ENCODE measurements at places on chromosomes 1 and 21.
A peak's percentile ranks its signal among the peaks of the same experiment; 100 is the strongest.

DNA sequence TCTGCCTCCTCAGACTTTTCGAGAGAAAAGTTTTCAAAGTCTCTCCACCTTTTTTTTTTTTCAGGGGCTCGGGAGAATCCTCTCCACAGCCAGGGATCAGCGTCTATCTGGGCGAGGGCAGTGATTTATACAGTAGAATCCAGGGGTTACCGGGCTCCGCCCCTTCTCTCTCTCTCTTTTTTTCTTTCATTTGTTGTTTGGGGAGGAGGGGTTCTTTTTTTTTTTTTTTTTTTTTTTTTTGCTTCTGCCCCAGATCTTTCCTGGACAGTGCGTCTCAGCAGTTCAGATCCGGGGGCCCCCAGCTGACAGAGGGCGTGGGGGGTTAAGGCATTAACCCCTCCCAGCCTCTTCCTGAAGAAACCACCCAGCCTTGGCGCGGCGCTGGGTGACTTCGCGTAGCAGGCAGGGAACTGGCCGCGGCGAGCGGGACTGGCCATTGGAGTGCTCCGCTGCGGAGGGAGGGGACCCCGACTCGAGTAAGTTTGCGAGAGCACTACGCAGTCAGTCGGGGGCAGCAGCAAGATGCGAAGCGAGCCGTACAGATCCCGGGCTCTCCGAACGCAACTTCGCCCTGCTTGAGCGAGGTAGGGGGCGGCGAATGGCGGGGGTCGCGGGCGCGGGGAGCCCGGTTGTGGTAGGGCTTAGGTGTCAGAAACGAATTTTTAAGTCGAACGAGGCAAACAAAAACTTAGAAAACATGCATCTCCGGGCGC, at the start of gene S1PR1:
S1PR1 (plus strand) TSS at position 504 of the 713 bp plus-strand sequence. CDS start 1,966 bp downstream, outside the sequence.
- DNase-seq: no peak

DNA sequence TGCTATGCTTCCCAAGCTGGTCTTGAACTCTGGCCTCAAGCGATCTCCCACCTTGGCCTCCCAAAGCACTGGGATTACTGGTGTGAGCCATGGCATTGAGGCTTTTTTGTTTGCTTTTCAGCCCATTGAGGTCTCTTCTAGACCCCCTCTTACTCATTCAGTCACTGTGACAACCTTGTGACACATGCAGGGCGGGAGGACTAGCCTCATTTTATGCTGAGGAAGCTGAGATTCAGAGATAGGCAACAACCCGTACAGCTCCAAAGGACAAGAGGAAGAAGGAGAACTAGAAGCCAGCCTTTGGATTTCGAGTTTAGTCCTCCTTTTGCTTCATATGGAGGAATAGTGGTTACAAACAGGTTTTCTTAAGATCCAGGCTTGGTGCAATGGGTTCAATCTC, 83.9 kb upstream of the WDR26 start:
- no peak for DNase-seq

DNA sequence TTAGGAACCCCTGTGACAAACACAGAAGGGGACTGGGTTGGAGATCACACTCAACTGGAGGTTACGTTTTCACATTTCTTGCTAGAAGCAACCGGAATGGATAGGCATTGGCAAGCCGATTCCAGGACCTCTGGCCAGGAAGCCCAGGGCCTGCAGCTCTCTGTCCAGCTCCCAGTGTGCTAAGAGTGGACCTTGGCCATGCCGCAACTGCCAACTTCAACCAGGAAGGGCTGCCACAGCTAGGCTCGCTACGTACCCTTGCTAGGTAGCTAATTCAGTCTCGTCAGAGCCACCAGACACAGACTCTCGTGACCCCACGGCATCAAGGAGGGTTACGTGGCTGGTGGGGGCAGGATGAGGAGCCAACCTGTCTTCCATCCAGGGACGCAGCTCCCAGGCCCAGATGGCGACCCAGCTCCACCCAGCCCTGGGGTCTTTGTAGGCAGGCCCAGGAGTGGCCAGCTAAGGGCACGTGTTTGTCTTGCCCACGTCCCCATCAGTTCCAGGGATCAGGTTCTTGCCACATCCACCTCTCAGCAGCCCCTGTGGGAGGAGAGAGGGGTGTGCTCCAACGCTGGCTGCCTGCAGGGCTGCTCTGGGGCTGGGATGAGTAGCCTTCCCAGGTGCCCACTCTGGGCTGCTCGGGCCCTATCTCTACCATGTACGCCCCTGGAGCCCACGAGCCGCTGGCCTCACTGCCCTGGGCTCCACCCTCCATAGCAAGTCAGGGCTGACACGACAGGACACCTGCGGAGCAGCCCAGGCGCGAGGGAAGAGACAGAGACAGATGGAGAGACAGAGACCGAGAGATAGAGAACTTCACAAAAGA, 39.2 kb downstream of the UBE2G2 start:
- no peak for DNase-seq

DNA sequence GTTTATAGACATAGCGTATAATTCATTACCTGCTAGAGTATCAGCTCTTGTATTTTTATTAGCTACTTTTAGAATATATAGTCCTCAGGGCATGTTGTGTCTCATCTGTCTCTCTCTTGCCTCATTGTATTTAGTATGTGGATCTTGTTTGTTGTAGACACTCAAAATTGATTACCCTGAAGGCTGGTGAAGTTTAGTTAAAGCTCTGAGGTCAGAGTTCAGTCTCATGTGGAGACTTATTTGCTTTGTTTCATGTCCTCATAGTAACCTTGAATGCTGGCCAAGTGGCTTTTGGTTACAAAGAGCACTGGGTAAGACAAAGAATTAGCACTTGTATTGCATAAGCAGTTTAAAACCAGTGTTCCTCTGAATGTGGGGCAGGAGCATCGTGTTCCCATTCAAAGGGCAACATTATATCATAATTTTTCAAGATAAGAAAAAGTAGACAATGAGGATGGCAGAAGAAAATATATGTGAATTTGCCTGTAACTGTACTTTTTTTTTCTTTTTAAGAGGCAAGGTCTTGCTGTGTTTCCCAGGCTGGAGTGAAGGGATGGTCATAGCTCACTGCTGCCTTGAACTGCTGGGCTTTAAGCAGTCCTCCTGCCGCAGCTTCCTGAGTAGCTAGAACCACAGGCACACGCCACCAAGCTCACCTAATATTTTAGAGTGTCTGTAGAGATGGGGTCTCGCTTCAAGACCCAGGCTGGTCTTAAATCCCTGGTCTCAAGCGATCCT, 17.4 kb downstream of the CNST start:
- no peak for DNase-seq

DNA sequence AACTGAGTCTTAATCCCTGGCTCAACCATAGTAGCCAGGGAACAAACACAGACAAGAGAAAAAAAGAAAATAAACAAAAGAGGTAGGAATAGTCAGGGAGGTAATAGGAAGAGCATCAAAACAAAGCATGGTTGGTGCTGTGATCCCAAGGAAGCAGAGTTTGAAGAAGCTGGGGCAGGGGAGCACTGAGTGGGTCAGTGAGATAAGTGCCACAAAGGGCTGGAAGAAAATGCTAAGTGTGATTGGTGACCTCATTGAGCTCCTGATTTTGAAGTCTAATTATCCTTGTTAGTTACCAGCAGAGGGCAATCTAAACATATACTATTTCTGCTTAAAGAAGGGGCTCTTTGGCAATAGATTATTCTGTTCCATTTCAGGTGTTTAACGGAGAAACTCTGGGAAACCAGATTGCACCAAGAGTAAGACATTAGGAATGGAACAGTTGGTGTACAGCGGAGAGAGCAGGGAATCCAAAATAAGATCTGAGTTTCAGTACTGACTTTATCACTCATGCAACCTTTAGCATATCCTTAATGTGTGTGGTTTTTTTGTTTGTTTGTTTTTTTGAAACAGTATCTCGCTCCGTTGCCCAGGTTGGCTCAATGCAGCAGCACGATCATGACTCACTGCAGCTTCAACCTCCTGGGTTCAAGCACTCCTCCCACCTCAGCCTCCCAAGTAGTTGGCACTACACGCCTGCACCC, 30.7 kb upstream of the KIAA1614 start:
- peak; percentile 95 for DNase-seq

- DNase-seq: no peak
Observed at GRCh38 chr1:14745789-14746188, 147.3 kb downstream of the KAZN start.

GRCh38 chr1:162070094-162070748, 730 bp downstream of the NOS1AP start:
- DNase-seq: no peak

DNA sequence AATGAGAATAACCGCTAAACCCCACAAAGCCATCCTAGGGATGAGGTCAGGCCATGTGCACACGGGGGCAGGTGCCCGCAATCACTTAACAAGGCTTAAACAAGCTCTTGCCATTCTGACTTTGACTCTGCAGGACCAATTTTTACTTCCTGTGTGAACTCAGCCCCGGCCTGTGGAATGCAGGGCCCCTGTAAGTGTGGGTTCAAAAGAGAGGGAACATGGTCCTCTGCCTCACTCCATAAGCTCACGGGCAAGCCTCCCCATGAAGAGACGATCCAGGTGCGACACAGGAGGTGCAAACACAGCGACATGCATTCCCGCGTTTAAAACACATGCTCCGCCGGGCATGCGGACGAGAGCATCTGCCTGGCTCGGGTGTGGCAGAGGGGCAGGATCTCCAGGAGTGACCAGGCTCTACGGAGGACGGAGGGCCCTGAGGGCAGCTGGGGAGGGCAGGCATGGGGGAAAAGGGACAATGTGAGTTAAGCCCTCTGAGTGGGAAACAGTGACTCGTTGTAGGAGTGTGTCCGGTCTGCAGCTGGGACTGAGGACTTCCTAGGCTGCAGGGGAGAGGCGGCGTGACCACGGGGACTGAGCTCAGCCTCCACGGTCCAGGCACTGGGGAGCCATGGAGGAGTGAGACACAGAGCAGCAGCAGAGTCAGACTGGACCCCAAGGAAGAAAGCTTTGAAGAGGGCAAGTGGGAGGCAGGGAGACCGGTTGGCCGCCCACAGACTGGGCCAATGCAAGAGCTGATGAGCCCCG, 40.6 kb upstream of the AJAP1 start:
- DNase-seq: no peak

GRCh38 chr21:38804789-38805327, 871 bp upstream of the ETS2 start:
- DNase-seq: peak; percentile 60

DNA sequence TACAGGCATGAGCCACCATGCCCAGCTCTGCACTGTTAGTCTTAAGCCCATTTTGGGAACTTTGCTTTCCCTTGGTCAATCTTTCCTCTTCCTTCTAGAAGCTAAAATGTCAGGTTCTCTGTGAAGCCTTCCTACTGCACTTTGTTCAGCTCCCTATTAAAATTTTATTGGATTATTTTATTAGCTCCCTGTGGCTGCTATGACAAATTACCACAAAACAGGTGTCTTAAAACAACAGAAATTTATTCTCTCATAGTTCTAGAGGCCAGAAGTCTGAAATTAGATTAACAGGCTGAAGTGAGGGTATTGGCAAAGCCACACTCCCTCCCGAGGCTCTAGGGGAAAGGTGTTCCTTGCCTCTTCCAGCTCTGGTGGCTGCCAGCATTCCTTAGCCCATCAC, 4.2 kb upstream of the SMYD2 start:
- no peak for DNase-seq

DNA sequence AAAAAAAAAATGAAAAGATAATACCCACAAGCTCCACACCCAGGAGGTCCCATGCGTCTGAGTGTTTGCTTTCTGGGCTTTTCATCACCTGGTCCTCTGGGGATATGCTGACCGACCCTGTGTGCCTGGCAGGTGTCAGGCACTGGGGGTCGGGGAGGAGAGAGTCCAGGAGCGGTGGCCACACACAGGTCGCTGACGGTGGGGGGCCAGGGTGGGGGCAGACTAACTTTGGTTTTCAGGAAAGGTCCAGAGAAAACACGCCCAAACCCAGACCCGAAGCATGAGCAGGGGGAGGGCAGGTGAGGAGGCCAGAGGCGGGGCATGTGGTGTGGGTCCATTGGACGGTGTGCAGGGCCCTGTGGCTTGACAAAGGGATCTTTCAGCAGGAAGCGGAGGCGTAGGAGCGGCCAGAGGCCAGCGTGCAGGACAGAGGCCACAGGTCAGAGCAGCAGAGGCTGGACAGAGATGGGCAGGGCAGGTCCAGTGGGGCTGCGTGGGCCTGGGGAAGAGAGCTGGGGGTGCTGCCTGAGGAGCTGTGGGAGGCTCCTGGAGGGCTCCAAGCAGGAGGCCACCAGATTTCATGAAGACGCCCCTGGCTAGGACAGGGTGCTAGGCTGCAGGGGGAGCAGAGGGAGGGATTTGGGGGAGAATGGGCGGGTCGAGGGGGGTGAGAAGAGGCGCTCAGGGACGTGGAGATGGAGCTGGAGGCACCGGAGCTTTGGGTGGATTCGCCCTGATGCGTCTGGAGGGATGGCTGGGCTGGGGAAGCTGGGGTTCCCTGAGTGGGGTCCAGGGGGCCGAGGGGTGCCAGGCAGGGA, 15.8 kb downstream of the RNF223 start:
- no peak for DNase-seq

Data from NCI-H1694 treated with DMSO at 0.1 percent for 48 hours (cell line).